ENCODE measurements at places on chromosomes 5 and 9.

GRCh38 chr9:136204838-136205706 lies at the start of gene LHX3:
Gene LHX3 (minus strand): TSS chr9:136205128. CDS start chr9:136205012, 116 bp downstream.
- DNase-seq = no peak

- DNase-seq = no peak
Measured at GRCh38 chr9:137505421-137506140, 44.6 kb downstream of the PNPLA7 start.

- no peak for DNase-seq
Measured at GRCh38 chr9:89988458-89988857, 383.6 kb downstream of the GADD45G start.

DNA sequence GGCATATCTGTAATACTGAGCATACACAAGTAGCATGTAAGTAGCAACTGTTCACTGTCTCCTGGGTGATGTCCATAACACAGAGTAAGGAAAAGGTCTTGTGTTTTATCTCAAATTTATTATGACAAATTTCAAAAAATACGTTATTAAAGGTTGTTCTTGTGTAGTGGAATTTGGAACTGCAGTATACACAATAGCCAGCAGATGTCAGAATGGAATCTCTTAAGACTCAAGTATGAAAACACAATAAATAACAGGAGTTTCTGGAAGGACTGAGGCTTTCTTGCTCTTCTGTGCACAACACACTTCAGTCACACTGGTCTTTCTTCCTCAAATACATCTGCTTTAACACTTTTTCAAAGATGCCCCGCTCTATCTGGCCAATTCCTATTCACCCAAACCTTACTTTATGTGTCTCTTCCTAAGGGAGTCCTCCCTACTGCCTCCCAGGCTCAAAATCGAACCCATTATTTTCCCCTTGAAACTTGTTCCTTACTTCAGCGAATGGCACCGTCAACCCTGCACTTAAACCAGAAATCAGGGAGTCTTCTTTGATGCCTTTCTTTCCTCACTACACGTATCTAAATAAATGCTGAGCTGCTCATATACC lies 6.5 kb upstream of the FBXO10 start:
- no peak for DNase-seq

DNA sequence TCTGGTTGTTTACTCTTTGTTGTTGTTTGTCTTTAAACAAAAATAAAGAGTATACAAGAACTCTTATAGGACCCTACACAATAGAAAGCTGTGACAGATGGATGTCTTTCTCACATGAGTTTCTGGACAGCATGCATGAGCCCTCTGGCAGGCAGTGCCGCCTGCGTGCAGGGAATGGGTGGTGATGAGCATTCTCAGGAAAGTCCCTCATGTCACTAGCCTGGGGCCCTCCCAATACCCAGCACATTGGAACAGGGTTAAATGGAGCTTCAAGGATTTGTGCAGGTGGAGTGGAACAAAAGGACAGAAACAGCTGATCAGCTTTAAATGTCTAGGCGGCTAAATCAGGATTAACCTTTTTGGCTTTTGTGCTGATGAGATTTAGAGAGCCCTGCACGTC lies 181.0 kb upstream of the CD180 start:
- DNase-seq = no peak

Measured in NCI-H774 (cell line).